Activated CD4-positive, alpha-beta T cell treated with anti-CD3 and anti-CD28 coated beads for 1 hour (primary cell): ENCODE measurements at places on chromosomes 7 and 10.
A peak's percentile ranks its signal among the peaks of the same experiment; 100 is the strongest.

GRCh38 chr7:128450913-128451312, 4.8 kb upstream of the HILPDA start:
- no peak for DNase-seq

DNA sequence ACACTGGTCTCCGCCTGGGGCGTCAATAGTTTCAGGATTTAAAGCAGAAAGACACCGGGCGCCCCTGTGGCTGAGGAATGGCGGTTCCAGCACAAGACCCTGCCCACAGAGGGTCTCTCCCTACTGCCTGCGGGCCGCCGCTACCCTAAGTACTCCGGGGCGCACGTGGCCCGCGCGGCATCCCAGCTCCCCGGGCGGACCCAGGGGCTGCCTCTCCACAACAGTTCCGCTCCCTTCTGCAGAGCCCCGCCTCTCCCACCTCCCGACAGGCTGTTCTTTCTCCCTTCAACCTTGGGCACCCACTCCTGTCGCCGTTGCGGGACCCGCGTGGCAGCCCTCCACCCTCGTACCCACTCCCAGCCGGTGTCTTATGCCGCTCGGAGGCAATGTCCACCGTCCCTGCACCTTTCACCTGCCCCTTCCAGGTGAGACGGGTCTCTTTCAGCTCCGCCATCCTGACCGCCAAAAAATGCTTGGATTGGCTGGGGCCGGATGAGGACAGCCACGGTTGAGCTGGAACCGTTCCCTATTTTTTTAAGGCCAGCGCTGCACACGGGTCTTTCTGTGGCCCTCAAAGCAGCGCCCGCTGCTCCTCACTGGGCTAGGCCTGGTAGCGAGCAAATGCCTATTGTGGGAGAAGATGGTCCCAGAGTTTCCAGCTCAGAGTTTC, 1.6 kb upstream of the NKX2-3 start:
- DNase-seq, result no peak

- DNase-seq, result no peak
Observed at GRCh38 chr10:17348501-17349349, 105.7 kb downstream of the ST8SIA6 start.

- DNase-seq, result no peak
Observed at GRCh38 chr7:23346316-23346715, 47.2 kb downstream of the MALSU1 start.

- DNase-seq, result no peak
Observed at GRCh38 chr10:33600381-33600780, 265.9 kb upstream of the NRP1 start.

DNA sequence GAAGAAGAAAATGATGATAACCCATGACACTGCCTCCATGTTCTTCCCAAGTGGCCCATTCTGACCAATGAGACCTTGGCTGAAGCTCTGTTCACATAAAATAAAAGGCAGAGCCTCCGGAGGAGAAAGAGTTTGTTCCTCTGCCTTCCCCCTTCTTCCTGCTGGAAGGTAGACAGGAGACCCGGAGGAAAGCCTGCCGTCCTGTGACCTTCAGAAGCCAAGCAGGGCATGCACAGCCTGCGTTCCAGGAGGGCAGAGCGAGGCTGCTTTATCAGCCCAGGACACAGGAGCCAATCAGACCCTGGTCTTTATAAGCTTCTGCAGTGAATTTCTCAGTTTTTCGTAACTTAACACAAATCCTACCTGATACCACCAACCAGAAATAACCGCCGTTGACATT, 8.6 kb upstream of the GRID1 start:
- DNase-seq, result no peak

DNA sequence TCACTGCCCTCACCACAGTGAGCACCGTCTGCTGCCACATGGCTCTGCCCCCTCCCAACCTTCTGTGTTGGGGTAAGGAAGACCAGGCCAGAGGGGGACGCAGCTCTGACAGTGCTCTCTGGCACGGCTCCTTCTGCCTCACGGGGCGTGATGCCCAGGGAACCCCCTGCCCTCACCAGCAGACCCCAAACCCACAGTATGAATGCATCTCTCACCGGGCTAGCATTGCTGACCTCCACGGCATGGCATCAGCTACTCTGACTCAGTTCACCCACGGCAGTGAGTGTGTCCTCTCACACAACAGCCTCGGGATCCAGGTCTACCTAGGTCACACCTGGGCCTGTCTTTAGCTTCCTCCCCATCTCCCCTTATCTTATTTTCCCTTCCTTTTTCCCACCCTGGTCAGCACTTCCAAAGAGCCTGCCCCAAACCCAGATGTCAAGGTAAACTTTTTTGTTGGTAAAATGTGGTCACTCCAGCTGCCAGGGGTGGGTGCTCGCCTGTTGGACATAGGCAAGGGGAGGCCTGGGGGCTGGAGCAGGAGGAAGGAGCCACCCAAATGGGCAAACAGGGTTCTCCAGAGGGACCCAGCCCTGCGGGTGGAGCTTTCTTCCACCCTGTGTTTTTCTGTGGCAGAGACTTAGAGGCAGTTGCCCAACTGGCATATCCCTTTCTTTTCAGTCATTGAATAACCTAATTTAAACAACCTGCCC, 4.4 kb downstream of the CALML3 start:
- DNase-seq, result no peak

- DNase-seq, result peak; percentile 17
Observed at GRCh38 chr7:148700661-148701064, 2.0 kb downstream of the CUL1 start.

DNA sequence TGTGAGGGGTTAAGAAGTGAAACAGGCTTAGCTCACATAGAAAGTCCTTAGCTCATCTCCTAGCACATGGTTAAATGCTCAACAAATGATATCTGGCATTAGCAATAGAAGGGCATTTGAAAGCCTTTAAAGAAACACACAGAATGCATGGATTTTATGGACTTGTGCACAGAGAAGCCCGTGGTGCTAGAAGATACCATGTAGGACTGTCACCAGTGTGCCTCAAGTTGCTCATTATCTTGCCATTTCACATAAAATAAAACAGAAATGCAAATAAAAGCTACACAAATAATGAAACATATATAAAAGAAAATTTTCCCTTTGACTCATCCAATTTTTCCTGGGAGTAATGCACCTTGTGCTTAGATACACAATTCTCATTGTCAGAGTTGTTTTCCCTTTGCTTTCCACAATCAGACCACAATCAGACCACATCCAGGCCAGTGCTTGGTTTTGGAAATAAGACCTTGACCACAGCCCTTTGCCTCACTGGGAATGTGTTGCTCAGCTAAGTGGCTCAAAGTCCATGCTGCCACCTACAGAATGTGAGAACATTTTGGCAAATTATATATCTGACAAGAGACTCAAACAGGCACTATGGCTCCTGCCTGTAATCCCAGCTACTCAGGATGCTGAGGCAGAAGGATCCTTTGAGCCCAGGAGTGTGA, 9.5 kb upstream of the WDR11 start:
- no peak for DNase-seq

DNA sequence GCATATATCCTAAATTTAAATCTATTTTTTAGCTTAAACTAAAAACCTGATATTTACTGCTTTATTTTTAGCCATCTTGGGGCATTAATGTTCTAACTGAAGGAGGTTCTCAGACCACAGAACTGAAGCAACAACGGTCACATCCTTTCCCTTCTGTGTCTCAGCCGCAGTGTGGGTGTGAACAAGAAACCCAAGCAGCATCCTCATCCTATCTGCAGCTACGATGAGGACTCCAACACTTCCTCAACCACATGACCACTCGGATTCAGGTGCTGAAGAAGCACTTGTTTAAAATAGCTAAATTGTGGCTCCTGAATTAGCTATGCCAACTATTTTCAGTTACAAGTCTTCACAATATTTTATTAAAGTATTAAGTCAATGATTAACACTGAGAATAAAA, 5.3 kb downstream of the ESYT2 start:
- DNase-seq, result no peak

DNA sequence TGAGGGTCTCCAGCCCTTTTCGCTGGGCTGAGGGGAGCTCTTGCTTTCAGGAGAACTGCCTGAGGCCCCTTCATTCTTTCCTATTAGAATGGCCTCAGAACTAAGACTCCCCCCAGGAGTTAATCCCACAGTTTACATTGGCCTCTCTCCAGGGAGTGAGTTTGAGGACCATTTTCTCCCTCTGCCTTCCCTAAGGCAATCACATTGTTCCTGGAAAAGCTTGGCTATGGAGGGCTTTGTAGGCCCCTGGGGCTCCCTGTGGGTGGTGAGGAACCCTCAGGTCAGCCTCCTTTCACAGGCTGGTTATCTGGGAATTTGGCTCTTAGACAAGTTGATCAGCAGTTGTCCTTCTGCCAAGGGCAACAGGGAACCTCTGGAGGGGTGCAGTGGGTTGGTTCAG, 343.7 kb downstream of the RPS24 start:
- DNase-seq, result no peak

DNA sequence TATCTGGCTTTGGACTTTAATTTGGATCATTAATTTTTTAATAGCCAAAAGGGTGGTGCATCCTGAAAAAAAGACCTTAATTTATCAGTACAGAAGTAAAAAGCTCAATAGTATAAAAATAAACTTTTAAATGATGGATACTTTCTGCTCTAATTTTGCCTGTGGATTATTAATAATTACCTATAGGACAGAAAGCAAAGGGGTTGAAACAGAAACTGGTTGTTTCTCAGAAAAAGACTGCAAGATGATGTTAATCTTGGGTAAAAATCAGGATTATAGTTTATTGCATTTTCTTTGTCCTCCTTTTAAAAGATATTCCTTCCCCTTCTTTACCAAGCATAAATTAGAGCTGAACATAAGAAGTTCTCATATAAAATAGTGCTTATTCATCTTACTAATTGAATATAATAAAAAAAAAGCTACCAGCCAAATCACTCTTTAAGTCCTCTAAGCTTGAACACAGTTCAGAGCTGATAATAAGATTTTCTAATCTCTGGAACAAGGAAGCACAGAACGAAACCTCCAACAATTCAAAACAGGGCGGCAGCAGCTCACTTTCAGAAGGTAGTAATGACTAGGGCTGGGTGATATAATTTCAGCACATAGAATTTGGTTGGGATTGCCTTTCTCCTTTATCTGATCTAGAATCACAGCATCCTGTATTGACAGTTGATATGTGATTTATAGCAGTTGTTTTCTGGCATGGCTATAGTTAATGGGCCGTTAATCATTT, 8.1 kb upstream of the GPR85 start:
- DNase-seq, result no peak

DNA sequence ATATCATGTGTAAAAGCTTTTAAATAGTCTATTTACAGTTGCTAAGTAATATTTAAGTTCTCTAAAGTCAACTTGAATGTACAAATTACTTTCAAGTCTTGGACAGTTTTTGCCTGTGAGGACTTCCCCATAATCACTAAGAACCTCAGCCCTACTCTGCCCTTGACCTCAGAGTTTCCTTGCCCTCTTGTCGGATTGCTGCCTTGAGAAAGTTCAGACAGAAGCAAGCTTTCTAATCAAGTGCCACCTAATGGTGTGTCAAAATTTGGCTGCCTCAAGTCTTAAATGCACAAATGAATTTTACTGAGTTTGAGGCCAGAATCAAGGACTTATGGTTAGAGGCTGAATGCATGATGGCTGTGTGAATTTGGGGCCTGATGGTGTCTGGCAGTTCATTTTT, 88.3 kb upstream of the KAT6B start:
- no peak for DNase-seq

DNA sequence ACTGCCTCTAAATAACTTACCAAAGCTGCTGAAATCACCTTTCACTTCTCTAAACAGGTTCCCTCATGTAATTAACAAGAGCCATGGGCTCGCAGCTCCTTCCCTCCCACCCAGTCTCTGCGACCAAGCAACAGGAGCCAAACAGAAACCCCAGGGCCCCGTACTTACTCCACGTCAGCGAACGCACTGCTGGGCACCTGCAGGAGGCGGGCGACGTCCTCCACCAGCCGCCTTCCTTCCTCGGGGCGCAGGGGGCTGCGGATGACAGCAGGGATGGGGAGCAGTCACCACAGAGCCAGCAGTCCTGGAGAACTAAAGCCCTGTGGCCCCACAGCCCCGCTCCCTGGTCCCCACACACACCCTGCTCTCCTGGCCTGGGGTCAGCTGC, 477.0 kb downstream of the PTPRN2 start:
- no peak for DNase-seq

DNA sequence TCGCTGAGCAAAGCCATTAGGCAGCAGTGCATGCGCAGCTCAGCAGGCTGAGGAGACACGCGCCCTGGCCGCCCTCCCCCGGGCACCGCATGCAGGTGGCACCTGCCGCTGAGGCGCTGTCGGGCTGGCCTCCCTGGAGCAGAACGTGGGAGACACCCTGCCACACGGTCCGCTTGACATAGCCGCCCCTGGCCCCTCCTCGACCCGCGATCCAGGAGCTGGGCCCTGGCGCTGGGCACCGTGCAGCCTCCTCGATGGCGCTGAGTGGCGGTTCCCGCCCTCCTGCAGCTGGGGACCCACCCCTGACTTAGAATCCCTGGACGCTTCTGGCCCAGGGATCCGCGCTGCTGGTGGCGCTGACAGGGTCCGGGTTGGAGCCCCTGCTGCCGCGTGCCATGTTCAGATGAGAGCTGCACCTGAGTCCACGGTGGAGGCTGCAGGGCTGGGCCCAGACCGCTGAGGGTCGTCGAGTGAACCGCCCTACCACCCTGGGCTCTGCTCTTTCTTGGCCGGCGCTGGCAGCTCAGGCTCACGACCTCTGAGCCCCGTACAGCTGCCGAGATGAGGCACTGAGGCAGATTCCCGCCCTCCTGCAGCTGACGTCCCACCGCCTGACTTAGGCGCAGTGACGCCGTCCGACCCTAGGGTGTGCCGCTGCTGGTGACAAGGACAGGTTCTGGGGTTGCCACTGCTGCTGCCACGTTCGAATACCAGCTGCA, 116.8 kb downstream of the OR13A1 start:
- DNase-seq, result no peak

DNA sequence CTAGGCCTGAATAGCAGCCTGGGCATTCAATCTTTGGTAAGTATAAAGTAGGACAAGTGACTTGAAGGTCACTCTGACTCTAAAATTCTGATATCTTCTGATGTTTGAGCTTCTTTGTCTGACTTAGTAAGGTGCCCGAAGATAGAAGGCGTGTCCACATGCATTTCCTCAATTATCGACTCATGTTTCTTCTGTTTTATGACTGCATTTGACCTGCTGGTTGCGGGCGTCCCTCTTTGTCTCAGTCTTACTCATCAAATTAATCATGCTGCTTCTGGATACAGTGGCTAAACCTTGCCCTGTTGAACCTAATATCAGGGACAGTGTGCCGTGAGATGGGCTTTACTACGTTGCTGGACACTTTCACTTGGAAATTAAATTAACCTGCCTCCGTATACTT, 534.1 kb downstream of the SDK1 start:
- no peak for DNase-seq

DNA sequence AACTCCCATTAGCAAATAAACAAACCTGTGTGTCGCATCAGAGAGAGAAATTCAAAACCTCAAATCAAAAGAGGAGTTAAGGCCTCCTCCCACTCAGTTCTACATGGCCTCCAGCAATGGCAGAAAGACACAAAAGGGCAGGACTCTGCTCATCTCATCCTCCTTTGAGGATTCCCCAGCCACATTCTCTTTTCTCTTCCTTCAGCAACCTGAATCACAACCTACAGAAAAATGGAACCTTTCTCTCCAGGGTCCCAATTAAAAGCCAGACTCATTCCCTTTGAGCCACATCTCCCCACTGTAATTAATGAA, 7.9 kb downstream of the OSBPL3 start:
- DNase-seq, result no peak

GRCh38 chr10:91164520-91165065, 55.9 kb upstream of the PCGF5 start:
- DNase-seq, result no peak
